ENCODE measurements at places on chromosomes 7 and 10.

GRCh38 chr10:61812920-61813319 is 88.6 kb upstream of the ARID5B start:
- DNase-seq = no peak

GRCh38 chr7:1156782-1157535 is 3.0 kb downstream of the ZFAND2A start:
- DNase-seq = no peak

DNA sequence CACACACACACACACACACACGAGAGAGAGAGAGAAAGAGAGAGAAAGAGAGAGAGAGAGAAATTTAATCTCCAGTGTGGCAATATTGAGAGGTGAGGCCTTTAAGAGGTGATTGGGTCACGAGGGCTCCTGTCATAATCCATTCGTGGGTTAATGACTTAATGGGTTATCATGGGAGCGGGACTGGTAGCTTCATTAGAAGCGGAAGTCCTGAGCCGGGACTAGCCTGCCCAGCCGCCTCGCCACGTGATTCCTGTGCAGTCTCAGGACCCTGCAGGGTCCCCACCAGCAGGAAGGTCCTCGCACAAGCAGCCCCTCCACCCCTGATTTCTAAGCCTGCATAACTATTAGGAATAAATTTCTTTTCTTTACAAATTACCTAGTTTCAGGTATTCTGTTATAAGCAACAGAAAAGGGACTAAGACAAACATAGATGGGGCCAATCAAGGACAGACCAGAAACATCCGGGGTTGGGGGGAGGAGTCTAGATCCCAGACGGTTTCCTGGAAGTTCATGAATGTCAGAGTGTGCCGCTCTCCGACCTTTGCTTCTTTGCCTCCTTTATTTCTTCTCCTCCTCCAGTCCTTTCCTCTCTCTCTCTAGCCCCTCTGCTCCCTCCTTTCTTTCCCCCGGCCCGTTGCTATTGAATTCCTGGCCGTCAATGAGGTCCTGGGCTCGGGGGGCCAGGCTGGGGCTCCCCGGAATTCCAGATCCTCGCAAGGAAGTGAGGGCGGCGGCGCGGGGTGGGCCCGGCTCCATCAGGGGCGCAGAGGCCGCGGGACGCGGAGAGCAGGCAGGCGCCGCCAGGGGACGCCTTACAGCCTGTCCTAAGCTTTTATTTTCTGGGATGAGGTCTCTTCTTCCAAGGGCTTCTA is 146.8 kb downstream of the CYP26A1 start:
- DNase-seq = no peak

GRCh38 chr7:151391358-151391730 is 18.5 kb downstream of the WDR86 start:
- DNase-seq = no peak

GRCh38 chr10:60846173-60846572 is 67.9 kb downstream of the CDK1 start:
- no peak for DNase-seq

- DNase-seq = no peak
Observed at GRCh38 chr7:22726907-22727713, at the start of gene IL6. TSS of gene IL6 (plus strand) at chr7:22727200. CDS start at chr7:22727263, 63 bp downstream.

GRCh38 chr10:110093722-110094121 is 85.9 kb downstream of the ADD3 start:
- DNase-seq = no peak

- no peak for DNase-seq
Observed at GRCh38 chr7:99642027-99642426, 25.3 kb downstream of the ZSCAN25 start.

GRCh38 chr10:70856454-70856853 is 31.9 kb downstream of the PCBD1 start:
- DNase-seq = no peak

DNA sequence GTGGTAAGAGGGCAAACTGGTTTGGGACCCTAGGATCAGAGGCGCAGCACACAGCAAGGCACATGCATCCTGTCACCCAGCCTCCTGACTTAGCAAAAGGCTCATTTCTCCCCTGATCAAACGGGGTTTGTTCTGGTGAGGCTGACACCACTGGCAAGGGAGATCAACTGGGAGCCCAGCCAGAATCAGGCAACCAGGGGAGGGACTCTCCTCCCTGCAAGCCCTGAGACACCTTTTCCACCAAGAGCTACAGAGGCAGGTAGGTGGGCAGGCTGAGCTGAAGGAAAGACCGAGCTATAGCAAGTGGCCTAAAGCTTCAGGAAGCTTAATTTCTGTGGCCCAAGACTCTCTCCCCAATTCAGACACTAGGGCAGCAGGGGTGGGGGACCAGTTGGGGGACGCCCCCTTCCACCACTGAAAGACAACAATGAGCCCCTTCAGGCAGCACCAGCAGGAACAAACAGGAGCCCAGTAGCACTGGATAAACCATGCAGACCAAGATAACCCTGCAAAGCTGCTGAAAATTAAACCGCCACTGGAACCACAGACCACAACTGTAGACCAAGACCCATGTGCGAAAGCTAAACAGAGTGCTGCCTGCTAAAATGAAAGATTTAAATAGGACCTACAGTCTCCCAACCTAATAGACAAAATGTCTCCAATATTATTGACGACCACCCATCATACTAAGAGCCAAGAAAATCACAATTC is 27.1 kb upstream of the SAR1A start:
- DNase-seq = no peak

- no peak for DNase-seq
Observed at GRCh38 chr10:133165556-133166503, 5.8 kb downstream of the KNDC1 start.

DNA sequence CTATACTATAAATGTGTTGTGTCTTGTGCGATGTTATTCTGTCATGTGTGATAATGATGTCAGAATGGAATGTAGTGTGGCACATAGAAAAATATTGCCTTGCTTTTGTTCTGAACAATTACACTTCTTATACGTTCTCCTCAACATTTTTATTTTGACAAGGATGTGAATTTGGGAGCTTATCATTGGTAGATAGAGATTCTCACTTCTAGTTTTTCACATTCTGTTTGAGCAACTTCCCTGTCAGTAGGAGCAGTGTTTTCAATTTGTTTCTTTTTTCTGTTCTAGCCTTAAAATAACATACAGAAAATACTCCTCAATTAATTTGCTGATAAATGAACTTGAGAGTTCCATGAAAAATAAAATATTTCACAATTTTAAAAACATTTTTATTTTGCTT is 17.6 kb downstream of the SUN3 start:
- no peak for DNase-seq

DNA sequence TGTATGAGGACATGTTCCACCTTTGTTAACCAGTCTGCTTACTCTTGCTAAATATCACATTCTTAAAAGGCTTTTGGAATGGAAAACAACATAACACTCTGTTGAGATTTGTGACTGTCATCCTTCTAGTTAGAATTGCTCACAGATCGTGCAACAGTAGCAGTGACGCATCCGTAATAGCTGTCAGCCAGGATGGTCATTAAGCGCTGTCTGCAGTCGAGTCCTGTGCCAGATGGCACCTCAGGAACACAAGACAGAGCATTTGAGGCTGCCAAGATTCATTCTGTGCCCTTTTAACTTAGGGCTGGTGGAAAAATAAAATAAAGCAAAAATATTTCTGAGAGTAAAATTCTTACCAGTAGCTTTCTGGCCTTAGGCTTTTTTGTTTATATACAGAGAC is 348.6 kb downstream of the ANKRD7 start:
- DNase-seq = no peak

GRCh38 chr7:71871446-71871845 is 540.7 kb downstream of the CALN1 start:
- no peak for DNase-seq

GRCh38 chr7:16846601-16847165 is 35.1 kb downstream of the AGR3 start:
- DNase-seq = no peak

GRCh38 chr10:33579996-33580395 is 245.5 kb upstream of the NRP1 start:
- no peak for DNase-seq

DNA sequence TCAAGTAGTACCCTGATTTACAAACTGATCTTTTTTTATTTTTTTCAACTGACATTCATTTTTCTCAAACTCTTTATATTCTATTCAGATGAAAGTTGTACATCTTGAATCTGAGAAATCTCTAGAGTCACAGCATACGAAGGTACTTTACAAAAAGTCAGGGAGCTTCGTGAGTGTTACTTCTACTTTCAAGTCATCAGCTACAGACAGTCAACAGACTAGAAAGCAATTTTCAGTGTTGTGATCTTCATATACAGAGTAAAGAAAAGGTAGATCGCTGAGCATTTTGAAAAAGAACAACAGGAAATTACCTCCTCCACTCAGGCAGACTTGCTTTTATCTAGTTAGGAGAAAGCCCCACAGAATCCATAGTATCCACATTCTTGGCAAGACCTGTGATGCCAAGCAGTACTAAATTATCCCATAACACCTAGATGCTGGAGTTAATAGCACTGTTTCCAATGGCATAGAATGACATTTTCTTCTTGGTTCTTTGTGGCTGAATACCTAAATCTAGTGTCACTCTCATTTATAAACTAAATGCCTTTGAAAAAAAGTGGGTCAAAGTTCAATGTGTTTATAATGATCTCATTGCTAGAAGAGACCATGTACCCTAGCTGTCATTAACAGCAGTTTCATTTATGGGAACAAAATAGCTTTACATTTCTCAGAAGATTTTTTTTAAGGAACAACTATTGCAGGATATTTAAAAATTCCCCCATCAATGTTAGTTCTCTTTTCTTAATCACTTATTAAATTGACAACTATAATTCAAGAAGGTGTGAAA is 12.0 kb upstream of the ZNF800 start:
- DNase-seq = no peak

DNA sequence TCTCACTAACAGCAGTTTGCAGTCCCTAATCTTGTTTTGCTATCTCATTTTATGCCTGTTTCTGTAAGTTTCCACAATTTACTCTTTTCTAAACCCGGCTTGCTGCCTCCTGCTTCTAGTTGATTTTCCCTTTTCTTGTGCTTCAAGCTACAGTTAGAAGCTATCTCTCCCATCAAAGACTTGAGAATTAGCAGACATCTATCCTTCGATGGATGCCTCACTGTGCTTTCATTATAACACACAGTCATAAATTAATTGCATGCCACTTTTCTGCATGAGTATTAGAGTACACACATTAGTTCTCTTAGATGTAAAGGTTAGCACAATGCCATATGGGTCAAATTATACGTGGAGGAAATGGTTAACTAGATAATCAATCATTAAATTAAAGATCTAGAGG is 48.7 kb downstream of the SEMA3A start:
- no peak for DNase-seq

DNA sequence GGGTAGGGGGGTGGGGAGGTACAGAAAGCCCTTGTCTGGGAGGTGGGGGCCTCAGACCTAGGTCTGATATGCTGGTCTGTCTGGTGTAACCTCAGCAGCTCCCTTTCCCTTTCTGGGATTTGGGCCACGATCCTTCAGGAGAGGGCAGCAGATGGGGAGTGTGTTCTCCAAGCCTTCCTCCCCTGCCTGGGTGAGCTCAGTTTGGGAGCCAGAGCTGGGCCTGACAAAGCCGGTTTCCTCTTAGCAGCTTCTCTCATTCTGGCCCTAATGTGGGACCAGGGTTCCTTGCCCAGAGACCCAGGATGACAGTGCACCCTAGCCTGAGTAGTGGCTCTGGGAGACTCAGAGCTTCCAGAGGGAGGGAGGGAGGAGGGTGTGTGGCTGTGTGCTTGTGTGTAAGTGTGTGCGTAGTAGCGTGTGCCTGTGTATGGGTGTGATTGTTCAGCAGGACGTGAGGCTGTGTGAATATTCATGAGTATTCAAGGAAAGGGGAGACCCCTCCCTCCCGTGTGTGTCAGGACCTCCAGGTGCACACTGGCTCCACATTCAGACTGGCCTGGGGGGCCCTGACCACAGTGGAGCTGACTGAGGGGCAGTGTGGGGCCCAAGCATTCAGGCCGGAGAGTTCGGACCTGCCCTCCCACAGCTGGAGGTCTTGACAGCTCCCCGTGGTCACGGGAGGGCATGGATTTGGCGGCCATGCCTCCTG is 96.5 kb downstream of the ZMIZ1 start:
- no peak for DNase-seq

DNA sequence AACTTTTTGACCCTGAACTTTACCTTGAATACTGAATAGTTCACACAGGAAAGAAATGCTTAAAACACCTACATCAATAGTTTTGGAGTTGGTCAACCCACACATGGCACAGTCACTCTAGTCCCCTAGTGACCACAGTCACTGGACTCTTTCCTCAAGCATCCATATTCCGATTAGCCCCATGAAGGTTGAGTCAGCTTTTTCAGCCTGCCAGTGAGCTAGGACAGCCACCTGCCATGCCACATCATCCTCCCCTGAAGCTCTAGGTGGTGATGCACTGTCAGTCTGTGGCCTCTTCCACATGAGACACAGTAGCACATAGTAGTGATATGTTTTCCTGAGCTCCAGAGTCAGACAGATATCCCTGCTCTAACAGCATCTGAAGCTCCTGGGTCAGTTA is 537.2 kb downstream of the XPNPEP1 start:
- DNase-seq = no peak

DNA sequence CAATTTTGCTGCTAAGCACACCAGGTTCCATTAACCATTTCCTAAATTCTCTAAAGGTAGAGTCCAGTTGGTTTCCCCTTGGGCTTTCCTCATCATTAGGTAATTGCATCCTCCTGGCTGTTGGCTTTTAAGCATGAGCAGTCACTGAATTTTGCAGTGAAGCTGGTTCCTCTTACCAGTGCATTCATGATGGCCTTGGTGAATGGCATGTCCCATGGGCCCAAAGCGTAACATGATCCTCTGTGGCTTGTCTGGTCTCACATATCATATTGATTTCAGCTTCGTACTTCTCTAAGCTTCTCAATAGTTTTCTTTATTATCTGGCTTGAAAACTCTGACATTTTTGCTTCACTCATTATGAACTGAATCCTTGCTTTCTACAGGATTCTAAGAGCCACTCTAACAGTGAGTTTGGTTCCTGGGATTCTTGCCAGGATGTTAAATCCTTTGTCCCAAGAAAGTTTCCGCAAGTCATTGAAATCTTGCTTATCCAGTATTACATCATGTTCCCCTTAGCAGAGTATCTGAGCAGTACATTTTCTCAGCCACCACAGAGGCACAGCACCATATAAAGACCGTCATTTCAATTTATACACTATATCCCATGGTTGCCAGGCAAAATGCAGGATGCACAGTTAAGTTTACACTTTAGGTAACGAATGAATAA is 134.2 kb downstream of the PTN start:
- no peak for DNase-seq

DNA sequence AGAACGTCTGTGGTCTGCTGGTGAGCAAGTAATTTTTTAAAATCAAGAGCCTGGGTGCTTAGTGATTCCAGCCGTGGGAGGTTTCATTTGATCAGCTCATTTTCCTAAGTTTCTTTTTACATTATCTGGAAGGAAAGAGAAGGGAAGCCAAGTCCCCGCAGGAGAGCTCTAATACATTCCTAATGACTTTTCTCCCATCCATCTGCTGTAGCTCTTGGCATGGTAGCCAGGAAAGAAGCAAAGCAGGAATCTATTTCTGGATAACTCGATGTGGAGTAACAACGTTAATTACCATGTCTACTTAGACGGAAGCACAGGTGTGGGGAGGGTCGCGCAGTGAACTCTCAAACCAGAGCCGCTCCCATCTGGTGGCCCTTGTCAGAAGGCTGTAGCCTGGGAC is 121.9 kb downstream of the PAXIP1 start:
- DNase-seq = no peak

- no peak for DNase-seq
Observed at GRCh38 chr7:111951052-111951451, 255.1 kb downstream of the DOCK4 start.

- DNase-seq = no peak
Observed at GRCh38 chr7:158371856-158372255, 215.8 kb downstream of the PTPRN2 start.

GRCh38 chr10:15306735-15307280 is 64.3 kb downstream of the FAM171A1 start:
- no peak for DNase-seq

- DNase-seq = no peak
Observed at GRCh38 chr7:91946549-91946948, 5.9 kb downstream of the AKAP9 start.

Measured in OCI-LY7 (cell line).